ENCODE measurements at places on chromosomes 3 and 15.

DNA sequence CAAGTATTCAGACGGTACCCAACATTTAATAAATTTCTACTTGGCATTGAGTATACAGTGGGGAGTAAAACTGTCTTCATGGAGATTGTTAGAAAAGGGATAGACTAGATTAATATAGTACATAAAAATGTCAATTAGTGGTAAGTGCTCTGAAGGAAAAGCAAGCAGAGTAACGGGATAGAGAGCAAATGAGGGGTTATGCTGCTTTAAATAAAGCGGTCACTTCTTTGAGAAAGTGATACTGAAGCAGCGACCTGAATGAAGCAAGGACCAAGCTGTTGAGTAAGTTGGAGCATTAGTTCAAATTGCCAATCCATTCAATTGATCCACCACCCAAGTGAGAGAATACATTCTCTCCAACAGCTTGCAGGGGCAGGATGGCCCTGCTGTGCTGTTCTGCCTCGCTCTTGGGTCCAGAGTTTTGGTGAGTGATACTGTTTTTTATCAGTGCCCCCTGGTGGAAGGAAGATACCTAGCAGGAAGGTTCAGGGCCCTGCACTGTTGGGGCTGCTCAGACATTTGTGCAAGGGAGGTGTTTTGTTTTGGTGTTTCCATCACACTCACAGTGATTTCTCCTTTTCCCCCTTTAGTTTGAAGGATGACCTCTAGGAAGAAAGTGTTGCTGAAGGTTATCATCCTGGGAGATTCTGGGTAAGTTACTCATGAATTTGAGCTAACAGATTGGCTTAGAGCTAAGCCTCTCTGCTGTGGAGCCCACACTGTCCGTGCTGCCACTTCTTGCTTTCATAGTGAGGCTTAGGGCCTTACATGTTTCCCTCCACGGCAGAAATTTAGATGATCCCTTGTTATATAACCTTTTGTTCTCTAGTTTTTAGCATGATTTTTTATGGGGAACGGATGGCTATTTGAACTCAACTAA is 69.0 kb downstream of the RAB7A start:
- DNase-seq = peak; percentile 30

DNA sequence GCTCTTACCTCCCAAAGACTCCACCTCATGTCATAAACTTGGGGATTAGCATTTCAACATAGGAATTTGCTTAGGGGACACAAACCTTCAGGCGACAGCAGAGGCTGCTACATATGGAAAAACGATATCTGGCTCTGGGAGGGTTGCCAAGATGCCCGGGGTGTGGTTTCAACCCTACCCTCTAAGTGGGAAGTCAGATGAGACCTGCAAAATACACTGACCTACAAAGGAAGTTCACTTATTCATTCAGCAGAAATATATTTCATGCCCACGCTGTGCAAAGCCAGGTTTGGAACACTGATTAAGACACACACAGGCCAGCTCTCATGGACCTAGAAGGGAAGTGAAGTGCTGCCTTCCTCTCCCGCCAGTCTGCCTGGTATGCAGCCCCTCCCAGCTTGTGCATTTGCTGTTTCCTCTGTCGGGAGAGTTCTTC is 239.3 kb downstream of the FEZF2 start:
- no peak for DNase-seq

GRCh38 chr15:26889298-26889898 is 22.5 kb downstream of the GABRA5 start:
- no peak for DNase-seq

DNA sequence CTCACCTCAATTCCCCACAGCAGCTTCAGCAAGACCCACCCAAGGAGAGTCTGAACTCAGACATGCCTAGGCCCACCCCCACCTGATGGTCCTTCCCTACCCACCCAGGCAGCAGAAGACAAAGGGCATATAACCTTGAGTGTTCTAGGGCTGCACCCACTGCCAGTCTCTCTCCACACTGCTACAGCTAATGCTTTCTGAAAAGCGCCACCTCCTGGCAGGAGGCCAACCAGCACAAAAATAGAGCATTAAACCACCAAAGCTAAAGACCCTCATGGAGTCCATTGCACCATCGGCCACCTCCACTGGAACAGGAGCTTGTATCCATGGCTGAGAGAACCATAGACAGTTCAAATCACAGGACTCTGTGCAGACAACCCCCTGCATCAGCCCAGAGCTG is 11.3 kb upstream of the RPL39L start:
- DNase-seq = peak; percentile 51

GRCh38 chr3:56985878-56986277 is 74.6 kb upstream of the SPATA12 start:
- no peak for DNase-seq

GRCh38 chr3:101870138-101870537 is 20.8 kb downstream of the NFKBIZ start:
- DNase-seq = no peak

DNA sequence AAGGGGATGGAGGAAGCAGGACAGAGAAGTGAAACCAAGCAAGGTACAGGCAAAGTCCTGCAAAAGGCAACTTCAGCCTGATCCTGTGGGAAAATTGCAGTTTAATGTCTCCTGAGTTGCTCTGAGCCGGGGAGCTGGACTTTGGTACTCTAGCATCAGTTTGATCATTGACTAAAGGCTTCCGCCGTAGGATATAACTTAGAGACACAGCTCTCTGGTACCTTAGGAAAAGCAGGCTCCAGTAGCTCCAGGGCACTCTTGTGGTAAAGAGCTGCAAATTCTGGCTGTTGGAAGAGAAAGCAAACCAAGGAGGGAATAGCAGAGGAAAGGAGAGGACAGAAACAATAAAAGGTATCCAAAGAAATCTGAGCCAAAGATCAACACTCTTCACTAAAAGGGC is 521.1 kb downstream of the PLOD2 start:
- no peak for DNase-seq

- no peak for DNase-seq
Measured at GRCh38 chr3:62527474-62527873, 154.1 kb upstream of the FEZF2 start.

DNA sequence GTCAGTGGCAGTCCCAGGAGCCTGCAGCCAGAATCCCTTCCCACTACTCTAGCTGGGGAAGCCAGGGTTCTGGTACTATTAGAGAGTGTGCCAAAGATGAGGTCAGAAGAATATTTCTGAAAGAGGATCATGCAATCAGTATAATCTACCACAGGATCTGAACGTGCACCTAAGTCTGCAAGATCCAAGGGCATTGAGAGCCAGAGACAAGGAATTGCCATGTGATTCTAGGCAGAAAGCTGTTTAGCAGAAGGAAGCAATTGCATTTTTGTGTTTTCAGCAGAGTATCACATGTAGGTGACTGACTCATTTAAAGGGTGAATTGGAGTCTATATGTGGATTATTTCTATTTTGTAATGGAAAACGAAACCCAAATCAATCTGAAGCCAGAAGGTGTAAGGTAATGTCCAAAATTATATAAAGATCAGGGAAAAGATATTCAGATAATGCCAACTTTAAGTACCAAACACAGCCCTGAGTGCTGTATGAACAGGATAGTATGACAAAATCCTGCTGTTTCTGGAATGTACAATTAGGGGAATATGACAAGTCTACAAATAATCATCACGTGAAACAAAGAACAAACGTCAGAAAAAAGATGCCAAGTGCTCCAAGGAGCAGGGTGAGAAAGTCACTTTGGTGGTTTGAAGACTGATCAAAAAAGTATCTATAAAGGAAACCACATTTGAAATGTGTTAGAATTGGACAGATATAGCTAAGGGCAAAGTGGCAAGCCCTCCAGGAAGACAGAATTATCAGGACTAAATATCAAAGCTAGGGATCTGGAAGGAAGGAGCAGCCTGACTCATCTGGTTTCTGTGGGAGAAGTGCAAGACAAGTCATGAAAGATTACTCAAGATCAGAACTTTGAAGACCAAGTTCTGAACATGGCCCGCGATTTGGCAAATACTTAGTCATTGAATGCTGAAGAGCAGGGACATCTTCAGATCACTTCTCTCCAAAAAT is 1036.6 kb downstream of the NTRK3 start:
- no peak for DNase-seq

- no peak for DNase-seq
Measured at GRCh38 chr15:76644646-76645045, 260.5 kb downstream of the SCAPER start.
